ENCODE measurements at places on chromosomes 7 and 10. TPM values are rescaled to one million over a fixed set of nuclear protein-coding genes. Genes with fewer than 3 reads are reported as not detected.

- no peak for DNase-seq
These were observed 80.8 kb upstream of the NPVF start for GRCh38 chr7:25308906-25309705.

DNA sequence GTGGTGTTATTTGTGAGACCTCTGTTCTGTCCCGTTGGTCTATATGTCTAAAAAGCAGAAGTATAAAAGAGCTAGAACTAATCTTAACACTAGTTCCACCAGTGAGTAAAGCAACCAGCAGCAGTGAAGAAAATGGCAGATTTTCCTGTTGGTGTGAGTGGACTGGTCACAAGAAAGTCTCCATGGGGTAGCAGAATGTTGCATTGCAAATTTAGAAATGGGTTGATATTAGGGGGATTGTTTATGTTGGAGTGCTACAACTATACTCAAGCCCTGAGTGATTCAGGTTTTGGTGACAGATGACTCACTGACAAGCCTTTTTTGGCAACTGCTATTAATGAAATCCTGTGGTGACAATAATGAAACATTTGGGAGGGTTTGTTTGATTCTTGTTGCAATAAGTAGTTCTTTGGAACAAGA is 5.6 kb downstream of the AVL9 start:
- no peak for DNase-seq

- DNase-seq, result no peak
These were observed 41.1 kb downstream of the ABRAXAS2 start for GRCh38 chr10:124842721-124843120.

GRCh38 chr7:144792050-144792449 is 43.8 kb downstream of the TPK1 start:
- DNase-seq, result no peak

- DNase-seq, result peak; percentile 41
These were observed 32.7 kb upstream of the NPVF start for GRCh38 chr7:25260862-25261494.

DNA sequence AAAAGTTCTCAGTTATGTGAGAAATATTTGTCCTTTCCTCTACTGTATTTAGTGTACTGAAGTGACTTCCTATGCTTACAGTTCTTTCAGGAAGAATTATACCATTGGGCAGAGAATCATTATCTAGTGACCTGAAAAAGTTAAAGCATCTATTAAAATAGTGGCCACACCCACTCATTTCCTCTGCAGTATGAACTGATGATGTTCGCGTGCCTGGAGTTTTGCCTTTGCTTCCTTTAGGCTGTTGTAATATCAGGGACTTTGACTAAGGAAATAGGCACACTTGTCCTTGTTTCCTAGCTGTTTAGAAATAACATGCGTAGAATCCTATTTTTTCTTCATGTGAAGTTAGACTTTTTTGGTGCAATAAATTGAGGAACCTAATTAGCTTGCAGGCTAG is 100.7 kb downstream of the ZMYND11 start:
- no peak for DNase-seq

- DNase-seq, result no peak
These were observed 10.7 kb upstream of the PSMG3 start for GRCh38 chr7:1580422-1581030.

DNA sequence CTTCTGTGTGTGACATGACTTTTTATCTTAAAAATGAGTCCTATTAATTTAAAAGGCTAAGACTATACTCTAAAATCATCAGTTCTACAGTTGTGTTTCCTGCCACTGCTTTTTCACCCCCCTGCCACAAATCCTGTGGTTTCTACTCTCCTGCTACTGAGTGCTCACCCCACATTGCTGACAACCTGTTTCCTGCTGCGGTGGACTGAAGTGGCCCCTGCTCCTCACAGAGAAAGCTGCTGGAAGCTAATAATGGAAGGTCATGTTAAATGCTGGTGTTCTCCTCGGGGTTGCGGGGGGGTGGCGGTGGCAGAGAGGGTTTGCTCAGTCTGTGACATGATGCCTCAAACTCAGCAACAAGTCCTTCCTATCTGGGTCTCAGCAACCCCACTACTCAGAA is 113.2 kb upstream of the INHBA start:
- no peak for DNase-seq

GRCh38 chr7:31788883-31789680 is 102.1 kb downstream of the PPP1R17 start:
- no peak for DNase-seq

DNA sequence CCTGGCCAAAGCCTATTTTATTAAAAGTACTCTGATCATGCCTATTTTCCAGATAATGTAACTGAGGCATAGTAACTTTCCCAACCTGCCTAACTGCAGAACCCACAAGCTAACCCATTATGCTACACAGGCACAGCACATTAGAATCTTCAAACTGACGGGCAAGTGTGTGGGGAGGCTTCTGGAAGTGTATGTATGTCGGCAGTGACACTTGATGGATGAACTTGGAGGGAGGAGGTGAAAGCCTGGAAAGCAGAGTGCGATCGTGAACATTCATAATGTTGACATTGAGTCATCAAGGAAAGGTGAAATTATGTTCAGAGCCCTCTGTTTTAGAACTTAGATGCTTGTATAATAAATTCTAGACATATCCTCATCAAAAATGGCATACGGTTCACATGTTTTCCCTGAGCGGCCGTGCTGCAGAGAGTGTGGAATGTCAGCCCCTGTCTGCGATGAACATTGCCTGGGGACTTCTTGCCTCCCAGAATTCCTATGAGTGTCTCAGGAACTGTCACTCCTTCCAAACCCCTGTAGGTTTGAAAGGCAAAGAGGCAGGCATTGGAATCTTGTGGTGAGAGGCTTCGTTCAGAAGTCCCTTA is 102.4 kb downstream of the SLIT1 start:
- no peak for DNase-seq

- no peak for DNase-seq
These were observed 623.6 kb downstream of the PTPRN2 start for GRCh38 chr7:157964016-157964415.

GRCh38 chr10:35462491-35462934 is 126.2 kb downstream of the CCNY start:
- DNase-seq, result no peak

- no peak for DNase-seq
These were observed 32.9 kb upstream of the EIF5AL1 start for GRCh38 chr10:79479283-79479909.

- DNase-seq, result no peak
These were observed 4.4 kb upstream of the ST7 start for GRCh38 chr7:116948934-116949333.

DNA sequence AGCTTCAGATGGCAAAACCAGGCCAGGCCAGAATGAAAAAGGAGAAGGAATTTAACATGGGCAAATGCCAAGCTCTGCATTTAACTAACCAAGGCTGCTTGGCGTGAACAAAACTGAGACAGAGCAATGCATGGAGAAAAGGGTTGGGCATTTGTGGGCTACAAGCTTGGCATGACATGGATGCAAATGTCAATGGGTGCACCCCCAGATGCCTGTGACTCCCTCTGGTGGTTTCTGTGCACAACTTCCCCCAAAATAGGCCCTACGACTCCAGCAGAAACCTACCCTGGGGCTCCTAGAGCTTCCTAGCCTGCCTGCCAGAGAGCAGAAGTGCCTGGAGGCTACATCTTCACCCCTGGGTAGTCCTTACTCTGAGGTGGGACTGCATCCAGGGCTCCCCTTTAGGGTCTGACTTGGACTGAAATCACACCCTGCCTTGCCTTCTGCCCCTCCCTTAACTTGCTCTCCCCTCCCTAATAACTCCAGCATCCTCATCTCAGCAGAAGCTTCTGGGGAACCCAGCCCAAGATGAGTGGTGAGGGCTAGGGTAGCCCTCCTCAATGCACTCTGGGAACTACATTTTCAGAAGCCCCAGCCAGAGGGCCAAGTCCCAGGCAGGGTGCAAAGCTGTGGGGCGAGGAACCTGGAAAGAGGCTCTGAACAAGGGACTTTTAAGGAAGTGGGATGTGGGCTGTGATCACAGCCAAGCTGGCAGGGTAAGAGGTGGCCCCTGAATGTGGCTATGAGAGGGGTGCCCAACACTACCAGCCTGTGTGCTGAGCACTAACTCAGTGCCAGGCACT is 11.3 kb downstream of the GPRIN2 start:
- DNase-seq, result peak; percentile 24

DNA sequence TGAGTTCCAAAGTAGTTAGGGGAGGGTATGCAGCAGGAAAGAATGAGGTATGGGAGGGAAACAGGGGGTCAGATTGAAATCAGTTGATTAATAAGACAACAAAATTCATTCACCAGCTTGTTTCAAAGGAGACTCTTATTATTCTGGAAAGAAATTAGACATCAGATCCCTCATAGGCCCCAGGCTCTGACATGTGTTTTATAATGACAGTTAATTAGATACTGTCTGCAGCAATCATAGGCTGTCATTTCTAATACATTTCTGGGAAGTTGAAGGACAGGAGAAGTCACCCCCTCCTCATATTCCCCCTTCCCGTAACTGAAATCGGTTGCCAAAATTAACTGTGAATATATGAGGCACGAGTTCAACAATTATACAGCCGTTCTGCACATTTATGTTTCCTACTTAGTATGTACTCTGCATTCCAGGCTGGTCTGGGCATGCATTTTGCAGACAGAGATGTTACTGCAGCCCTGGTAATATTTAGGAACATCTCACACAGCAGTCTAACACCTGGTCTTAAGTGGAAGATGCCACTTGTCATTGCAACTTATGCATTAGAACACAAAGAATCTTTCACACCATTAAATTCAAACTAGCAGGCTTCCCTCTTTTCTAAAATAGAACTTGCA is 355.2 kb upstream of the LRGUK start:
- DNase-seq, result no peak

- no peak for DNase-seq
These were observed 83.2 kb upstream of the MBL2 start for GRCh38 chr10:52855546-52856325.

- no peak for DNase-seq
These were observed 167.3 kb upstream of the C1GALT1 start for GRCh38 chr7:7014827-7015595.

DNA sequence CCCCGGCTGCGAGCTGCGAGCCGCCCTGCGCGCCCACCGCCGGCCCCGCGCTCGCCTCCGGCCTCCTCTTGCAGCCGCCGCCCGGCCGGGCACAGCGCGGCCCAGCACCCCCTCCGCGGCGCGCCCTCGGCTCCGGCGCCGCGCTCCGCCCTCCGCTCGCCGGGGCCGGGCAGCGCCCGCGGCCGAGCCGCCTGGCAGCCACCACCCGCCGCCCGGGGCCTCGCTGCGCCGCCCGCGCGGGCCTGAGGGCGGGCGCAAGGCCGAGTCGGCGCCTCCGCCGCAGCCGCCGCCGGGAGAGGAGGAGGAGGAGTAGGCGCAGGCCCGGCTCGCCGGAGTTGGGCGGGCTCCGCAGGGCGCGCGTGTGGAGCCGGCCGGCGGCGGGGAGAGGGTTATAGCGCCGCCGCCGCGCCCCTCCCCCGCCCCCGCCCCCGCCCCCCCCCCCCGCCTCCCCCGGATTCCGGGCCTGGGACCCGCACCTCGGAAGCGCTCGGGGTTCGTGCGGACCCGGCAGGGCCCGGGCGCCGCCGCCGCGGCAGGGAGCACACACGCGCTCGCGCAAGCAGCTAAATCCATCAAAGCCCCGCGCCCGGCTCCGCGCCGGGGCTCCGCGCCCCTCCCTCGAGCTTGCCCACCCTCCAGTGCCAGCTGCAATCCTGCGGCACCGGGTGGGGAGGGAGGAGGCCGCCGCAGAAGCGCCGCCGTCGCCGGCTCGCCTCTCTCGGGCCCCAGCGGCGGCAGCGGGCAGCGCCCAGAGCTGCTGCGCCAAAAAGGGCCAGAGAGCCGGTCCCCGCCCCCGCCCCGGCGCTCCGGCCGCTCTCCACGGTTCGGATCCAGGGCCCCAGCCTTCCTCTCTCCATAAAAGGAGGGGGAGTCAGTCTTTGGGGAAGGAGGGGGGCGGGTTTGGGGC is at the start of gene PDGFA:
Gene PDGFA (minus strand): TSS at position 363 of the 907 bp plus-strand sequence. CDS start 845 bp downstream, outside the sequence.
- DNase-seq, result no peak

DNA sequence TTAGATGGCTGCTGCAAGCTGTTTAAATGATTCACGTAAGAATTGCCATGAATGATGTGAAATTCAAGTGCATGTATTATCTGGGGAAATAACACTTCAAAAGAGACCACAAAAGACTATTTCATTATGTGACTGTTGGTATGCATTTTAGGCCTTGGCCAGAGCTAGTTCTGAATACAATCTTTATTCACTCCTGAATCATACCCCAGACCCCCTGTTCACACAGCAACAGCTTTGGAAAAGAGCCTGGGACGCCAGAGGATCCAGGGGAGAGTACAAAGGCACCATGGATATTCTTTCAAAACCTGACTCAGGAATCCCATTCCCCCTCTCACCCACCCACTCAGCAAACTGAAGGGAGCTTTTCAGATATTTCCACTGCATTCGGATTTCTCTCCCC is 377.1 kb upstream of the DPP6 start:
- no peak for DNase-seq

DNA sequence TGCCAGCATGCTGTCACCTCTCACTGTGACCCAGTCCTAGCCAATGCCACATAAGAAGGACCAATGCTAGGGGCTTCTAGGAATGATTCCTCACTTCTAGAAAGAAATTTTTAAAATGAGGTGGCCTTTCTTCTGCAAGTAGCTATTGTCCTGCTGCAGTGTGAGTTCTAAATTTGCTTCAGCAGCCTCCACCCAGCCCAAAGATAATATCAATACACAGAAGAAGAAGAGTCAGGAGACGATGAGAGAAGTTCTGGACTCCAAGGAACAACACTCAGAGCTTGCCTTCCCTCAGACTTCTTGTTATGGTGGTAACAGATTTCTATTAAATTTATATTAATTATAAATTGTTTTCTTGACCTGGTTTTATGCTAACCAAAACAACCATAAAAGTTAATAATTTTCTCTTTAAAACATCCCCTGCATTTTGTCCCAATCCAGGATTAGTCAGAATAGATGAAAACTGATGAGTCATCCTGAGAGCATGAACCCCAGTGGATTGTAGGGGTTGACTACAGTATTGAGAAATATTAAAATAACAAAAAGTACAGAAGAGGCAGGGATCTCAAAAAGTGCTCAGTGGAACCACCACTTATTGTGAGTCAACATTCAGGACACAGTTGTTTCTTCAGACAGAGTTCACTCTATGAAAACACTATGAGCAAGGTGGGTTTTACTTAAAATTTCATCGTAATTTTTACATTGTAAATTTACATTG is 29.6 kb upstream of the AKR1C2 start:
- no peak for DNase-seq

DNA sequence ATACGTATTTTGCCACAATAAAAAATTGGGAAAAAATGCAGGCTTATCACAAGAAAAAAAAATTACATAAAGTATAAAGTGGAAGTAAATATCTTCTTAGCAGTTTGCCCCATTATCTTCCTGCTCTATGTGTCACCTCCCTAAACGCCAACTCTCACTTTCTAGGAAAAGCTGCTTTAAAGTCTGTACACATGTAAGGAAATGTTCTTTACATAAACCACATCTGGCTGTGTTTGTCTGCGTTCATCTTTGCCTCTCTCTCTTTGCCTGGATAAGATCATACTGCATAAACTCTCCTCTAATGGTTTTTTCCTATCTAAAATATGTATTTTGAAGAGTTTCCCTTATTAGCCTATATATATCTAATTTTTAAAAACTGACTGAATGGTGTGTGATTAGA is 23.0 kb upstream of the UMAD1 start:
- no peak for DNase-seq

- no peak for DNase-seq
These were observed 3.6 kb downstream of the YWHAG start for GRCh38 chr7:76354981-76355730.

FGFBP3 gene
- total RNA-seq, result 1.1 TPM

ZEB1 gene
- total RNA-seq, result 6.1 TPM

SDK1 gene
- 2.6 TPM for total RNA-seq

IKZF1 gene
- 4.9 TPM for total RNA-seq

CDC14C gene
- not detected for total RNA-seq

LIPN gene
- not detected for total RNA-seq

PPIF gene
- total RNA-seq, result 154 TPM

ERVW-1 gene
- not detected for total RNA-seq
